Stimulated activated naive CD4-positive, alpha-beta T cell treated with Interleukin-2 at 50 U/mL for 16 hours (primary cell): ENCODE measurements at places on chromosomes 1 and 21.

DNA sequence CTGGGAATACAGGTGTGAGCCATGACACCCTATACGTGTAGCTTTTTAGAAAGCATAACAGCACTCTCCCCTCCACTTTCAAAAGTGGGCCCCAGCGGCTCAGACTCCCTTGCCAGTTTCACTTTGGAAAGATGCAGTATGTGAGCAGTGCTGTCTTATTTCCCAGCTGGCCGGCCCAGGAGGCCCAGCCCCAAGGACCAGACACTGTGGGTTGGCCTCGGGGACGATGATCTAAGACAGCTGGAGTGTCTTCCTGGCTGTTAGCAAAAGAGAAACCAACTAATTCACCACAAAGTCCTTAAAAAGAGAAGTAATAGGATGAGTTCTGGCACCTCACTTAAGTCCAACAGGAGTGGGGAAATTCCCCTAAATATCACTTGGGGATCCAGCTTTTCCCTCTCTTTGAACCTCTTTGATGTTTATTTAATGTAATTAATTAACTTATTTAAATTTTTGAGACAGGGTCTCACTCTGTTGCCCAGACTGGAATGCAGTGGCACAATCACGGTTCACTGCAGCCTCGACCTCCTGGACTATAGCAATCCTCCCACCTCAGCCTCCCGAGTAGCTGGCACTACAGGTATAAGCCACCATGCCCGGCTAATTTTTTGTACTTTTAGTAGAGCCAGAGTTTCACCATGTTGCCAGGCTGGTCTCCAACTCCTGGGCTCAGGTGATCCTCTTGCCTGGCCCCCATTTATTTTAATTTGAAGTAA is 17.6 kb upstream of the CLIC4 start:
- no peak for DNase-seq

DNA sequence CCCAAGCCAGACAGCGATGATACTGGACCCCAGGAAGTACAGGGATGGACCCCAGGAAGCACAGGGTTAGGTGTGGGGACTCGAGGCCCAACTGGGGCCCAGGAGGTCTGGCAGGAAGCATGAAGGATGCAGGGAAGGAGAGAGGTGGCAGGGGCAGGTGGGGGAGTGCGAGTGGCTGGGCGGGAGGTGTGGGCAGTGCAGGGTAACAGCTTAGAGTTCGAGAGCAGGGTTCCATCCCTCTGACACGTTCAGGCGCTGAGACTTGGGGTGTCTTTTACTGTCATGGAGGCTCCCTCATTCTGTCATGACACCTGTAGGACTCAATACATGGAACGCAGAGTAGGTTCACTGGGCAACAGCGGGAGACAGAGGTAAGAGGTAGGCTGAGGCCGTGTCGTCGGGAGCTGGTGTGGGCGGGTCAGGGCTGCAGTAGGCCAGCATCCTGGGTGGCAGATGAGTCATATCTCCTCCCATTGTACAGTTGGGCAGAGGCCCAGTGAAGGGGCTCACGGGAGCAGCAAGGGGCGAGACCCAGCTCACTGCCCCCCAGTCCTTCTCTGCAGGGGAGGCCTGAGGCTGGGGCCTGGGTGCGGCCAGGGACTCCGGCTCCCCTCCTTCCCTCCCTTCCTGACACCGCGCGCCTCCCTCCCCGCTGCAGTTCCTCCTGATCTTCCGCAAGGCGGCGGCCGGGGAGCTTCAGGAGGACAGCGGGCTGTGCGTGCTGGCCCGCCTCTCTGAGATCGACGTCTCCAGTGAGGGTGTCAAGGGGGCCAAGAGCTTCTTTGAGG is 11.6 kb upstream of the CTRC start:
- DNase-seq = no peak

DNA sequence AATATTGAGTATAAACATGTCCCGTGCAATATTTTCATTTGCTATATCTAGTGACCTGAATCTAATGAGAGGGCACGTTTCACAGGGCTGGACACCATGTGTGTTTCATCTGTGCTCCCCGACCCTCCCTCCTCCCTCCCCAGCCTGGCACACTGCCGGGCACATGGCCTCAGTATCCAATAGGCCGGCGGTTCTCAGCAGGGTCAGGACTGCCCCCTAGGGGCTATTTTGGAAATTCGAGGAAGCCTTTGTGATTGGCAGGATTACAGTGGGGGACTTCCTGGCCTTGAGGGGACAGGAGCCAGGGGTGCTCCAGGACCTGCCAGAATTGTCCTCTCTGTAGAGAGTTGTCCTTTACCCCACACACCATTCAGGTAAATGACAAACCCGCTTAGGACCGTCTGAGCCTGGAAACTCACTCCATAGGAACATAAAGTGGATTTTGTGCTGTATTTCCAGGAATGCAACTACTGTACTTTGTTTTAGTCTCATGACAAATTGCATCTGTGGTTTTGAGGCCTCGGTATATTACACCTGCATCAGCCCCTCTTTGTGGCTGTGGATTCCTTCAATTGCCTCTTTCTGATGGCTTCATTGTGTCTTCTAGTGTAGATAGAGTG is 109.5 kb upstream of the SIM2 start:
- no peak for DNase-seq

GRCh38 chr1:162381941-162382750 is 618 bp downstream of the C1orf226 start:
- no peak for DNase-seq

DNA sequence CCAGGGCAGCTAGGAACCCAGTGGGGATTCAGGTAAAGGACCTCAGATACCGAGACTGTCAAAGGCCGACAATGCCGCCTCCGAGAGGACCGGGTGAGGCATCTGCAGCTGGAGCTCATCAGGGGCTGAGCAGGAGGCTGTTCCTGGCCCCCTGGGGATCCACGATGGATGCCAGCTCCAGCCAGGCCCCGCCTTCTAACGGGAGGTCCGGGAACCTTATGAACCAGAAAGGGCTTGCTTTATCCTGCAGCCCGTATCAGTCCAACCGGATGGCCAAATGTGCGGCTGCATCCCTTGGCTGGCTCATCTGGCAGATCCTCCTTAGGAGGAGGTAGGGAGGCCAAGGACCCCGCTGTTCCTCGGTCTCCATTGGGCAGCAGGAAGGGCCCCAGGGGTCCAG is 32.0 kb downstream of the SLC45A1 start:
- DNase-seq = no peak

- no peak for DNase-seq
Observed at GRCh38 chr1:44008259-44008658, 16.9 kb downstream of the CCDC24 start.

DNA sequence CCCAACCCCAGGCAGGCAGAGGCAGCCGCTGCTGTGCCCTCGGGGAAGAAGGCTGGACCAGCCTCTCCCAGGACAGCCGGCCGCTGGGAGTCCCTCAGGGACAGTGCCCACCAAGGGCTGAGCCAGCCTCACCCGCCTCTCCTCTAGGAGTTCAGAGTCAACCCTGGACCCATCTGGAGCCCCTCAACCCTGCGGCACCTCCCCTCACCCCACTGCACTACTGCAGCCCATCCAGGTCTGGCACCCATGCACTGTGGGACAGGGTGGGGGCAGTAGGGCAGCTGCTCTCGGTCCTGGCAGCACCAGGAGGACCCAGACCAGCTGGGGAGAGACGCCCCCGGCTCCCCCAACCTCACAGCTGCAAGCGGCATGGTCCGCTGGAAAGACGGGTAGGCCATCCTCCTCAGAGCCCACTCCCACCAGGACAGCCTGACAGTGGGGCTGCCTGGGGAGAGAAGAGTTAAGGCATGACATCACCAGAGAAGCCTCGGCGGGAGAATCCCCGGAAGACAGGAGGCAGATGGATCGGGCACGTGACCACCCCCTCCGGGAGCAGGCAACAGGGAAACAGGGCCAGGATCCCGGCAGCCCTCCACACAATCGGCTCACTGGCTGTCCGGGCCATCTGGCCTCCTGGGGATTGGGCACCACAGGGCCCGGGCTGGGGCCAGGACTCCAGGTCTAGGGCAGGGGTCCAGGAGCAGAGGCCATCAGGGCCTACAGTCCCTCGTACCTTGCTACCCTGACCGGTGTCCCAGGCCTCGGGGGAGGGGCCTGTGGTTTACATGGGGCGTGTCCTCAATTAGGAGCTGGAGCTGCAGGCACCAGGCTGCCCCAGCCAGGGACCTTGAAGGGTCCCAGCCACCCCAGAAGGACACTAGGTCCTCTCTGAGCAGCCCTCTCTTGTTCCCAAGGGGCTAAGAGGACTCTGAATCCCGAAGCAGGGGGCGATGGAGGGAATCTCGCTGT is 3.1 kb downstream of the ACAP3 start:
- DNase-seq = no peak
